Kidney capillary endothelial cell (primary cell): ENCODE measurements at places on chromosomes 5 and 9.

DNA sequence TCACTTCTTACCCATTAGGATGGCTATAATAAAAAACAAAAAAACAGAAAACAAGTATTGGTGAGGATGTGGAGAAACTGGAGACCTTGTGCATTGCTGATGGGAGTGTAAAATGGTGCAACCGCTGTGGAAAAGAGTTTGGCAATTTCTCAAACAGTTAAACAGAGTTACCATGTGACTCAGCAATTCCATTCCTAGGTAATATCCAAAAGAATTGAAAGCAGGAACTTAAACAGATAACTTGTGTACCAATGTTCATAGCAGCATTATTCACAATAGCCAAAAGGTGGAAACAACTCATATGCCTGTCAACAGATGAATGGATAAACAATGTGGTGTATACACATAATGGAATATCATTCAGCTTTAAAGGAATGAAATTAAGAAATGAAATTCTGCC, 28.9 kb downstream of the DCP2 start:
- DNase-seq: no peak

DNA sequence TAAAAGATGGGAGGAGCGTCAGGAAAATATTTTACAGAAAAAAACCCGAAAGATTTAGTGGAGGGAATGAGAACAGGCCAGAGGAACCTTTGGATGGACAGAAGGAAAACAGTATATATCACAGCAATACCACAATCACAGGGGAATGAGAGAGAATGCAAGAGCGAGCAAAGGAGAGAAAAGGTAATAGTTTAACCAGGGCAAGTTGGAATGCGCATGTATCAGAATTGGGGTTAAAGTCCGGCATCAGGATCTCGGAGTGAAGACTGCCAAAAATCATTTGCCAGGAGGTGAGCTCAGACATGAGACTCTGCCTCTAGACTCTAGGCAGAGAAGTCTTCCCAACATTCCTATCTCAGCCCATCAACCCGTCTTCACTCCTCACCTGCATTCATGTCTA, 36.8 kb downstream of the PCDHGC5 start:
- no peak for DNase-seq

DNA sequence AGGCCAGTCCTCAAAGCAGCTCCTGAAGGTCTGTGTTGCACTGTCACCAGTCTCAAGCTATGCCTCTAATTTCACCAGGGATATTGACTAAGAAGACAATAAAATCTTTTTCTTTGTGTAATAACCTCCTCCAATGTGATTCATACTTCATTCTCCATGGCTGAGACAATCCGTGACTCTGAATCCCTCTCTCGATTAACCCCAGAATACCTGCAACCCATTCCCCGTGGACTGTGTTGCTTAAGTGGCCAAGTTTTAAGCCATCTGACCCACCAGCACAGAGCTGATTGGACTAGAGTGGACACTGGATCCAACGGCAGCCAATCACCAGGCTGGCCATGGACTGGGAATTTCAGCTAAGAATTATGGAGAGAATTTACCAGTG, 5.4 kb upstream of the CCIN start:
- no peak for DNase-seq

DNA sequence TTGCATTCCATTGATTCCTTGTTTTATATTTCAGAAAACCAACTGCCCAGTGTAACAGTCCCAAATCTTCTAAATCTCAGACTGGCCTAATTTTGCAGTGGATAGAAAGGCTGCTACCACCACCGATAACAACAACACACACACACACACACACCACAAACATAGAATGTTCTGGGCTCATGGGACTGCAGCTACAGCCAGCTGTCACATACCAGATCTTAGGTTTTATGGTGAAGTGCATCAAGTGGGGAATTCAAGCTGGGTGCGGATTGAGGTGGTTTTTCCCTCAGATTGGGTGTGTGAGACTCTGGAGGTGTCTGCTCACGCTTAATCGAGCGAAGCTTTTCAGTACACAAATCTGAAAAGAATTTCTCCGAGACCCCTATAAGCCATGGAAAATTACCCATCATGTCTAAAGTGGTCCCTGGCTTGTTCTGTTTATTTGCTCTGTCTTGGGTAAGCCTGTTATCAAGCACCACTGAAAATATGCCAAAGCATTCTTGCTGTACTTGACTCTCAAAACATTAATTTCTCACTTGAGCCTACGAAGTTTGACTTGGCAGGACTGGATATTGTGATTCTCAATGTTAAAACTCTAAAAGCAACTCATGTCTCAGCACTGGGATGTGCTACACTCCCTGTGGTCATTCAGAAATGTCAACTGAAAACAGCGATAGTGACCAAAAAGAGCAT, 71.1 kb downstream of the ALDH7A1 start:
- DNase-seq: no peak
